Activated CD8-positive, alpha-beta memory T cell treated with anti-CD3 and anti-CD28 coated beads for 4 hours (primary cell): ENCODE measurements at places on chromosomes 4 and X.

- no peak for DNase-seq
Measured at GRCh38 chr4:184052616-184053015, 147.5 kb downstream of the STOX2 start.

- no peak for DNase-seq
Measured at GRCh38 chr4:176309772-176310171, 10.0 kb upstream of the SPCS3 start.

GRCh38 chr4:16417198-16417597 is 190.9 kb upstream of the TAPT1 start:
- DNase-seq = no peak

- no peak for DNase-seq
Measured at GRCh38 chr4:52869656-52870055, 7.5 kb downstream of the RASL11B start.

DNA sequence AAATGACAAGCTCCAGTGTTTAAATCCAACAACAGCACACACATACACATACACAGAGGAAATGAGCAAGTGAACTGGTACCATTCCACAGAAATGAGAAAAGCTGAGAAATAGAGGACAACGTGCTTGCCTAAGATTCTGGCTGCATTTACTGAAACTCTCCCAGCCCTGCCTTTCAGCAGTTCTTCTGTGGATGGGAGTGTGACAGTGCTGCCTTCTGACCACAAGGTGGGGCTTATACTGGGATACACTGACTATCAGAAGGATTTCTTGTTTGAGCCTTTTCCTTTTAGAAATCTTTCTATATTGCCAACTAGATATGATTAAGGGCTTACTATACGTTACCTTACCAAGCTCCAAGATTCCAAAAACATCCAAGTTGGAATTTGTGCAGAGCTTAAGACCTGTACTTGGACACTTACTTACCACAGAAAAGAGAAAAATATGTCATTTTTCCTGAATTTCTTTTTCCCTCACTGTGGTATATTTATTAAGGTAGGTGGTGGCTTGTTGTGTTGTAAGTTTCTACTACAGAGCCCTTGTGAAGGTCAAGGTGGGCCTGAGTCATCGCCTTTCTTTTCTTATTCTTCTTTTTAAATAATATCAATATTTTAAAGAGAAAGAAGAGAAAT is 10.7 kb upstream of the CXCL8 start:
- no peak for DNase-seq

- no peak for DNase-seq
Measured at GRCh38 chr4:158129694-158130093, 43.1 kb downstream of the GASK1B start.

GRCh38 chr4:156298230-156298629 is 344.6 kb upstream of the CTSO start:
- no peak for DNase-seq

GRCh38 chr4:47462799-47463234 is 685 bp downstream of the COMMD8 start:
- no peak for DNase-seq

DNA sequence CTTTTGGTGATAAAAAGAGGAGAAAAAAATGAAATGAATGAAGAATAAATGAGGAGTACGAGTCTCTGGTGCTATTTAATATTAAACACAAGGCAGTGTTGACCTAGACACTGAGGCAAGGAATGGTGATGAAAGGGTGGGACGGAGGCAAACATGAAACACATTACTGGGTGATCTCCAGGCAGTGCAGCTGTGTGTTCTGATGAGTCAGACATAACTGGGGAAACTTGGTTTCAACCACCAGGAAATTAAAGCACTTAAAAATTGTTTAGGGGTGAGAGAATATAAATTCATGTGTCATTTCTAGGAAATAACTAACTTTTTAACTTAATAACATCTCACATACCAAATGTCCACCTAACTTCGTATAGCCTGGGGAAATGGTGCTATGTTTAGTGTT is 19.7 kb upstream of the CXCL6 start:
- no peak for DNase-seq

DNA sequence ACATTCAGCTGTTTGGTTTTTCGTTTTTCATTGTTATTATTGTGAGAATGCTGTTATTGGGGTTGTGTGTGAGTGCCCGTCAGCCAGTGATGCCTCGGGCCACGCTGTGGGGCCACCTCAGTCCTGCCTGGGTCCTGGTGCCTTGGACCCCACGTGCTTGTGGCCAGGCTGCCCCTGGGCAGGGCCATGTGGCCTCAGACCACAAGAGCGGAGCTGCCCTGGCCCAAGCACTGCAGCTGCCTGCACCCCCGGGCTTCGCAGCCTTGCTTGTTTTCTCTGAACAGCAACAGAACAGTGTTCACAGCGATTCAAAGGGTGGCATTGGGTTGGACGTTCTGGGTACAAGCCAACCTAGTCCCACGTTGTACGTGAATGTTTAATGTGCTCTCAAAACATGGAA is 56.9 kb downstream of the CPLX1 start:
- DNase-seq = no peak
